Stimulated activated CD4-positive, alpha-beta T cell treated with anti-CD3 and anti-CD28 coated beads, Interleukin-15, amount 100 ng/mL, for 48 hours (primary cell): ENCODE measurements at places on chromosomes 12 and 14.

DNA sequence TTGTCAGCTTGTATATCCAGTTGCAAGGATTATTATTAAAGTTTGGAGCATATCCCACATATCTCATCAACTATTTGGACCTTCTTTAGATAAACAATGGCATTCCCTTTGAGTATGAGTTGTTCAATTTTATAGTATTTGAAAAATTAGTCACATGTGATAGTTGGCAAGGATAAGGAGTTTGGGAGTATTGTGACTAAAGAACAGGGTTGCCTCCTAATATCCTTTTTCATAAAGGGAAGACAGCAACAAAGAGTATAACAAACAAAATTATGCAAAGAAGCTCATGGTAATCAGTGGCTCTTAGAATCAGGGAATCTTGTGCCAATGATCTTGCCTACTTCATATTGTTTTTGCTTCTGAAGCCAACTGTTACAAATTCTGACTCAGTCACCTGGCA, 31.2 kb upstream of the KCNH5 start:
- no peak for DNase-seq

- no peak for DNase-seq
These were observed 1.2 kb downstream of the POU6F1 start for GRCh38 chr12:51216642-51217041.

DNA sequence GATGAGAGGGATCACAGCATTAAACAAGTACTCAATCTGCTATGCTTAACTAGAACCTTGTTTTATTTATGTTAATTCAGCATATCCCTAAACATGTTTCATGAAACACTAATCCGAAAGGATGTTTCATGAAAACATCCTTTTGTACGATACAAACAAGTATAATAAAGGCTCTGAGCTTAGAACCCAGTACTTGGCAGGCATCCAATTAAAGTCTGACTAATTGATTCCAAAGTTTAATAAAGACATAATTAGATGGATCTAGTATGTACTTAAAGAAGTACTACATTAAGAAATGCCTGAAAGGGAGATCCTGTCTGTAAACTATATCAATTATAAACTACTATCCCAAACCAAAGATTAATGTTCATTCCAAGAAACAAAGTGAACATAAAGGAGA, 51.8 kb downstream of the SCAF11 start:
- DNase-seq, result no peak

GRCh38 chr14:34449819-34450541, 12.1 kb downstream of the SPTSSA start:
- DNase-seq, result no peak

DNA sequence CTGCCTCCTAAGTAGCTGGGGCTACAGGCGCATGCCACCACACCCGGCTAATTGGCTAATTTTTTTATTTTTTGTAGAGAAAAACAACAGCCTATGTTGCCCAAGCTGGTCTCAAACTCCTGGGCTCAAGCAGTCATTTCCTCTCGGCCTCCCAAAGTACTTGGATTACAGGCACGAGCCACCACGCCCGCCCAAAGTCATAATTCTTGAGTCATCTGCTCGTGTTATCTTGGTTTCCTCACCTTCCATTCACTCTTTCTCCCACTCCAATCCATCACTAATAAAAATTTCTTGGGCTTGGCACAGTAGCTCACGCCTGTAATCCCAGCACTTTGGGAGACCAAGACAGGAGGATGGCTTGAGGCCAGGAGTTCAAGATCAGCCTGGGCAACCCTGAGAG, 32.0 kb downstream of the ITGA7 start:
- DNase-seq, result no peak

- no peak for DNase-seq
These were observed 19.2 kb downstream of the XRCC3 start for GRCh38 chr14:103696070-103696402.

GRCh38 chr14:65439117-65439516, 26.6 kb downstream of the FUT8 start:
- DNase-seq, result no peak

- DNase-seq, result no peak
These were observed 153.5 kb downstream of the RBM19 start for GRCh38 chr12:113812411-113813228.

DNA sequence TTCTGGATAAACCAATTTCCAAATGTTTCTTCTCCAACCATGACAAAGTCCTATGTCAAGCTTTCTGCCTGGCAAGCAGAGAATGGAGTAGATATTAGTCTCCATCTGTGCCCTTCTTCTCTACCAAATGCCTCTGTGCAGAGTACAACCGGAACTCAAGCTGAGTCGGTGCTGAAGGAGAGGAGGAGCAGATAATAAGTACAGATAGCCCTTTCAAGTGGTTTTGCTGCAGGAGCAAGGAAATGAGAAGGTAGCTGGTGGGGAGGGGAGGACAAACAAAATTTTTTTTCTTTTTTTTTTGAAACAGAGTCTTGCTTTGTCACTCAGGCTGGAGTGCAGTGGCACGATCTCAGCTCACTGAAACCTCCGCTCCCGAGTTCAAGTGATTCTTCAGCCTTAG, 14.2 kb upstream of the HELB start:
- peak; percentile 21 for DNase-seq

DNA sequence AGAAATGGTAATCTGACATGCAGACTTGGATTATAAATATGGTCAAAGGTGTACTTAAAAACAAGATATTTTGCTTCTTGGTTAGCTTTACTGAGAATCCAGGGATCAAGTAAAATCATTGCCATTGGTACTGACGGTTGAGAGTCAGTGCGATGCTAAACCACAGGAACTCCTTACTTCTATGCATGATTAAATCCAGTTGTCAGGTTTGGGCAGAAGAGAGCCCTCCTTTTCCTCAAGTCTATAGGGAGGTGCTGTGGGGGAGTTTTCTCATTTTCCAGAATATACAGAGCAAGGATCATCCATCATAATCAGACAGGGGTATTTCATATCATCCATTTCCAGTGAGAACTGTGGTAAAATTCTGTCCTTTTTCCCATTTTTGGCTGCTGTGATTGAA, 839.1 kb downstream of the NRXN3 start:
- DNase-seq, result no peak

- no peak for DNase-seq
These were observed 162.4 kb upstream of the DAAM1 start for GRCh38 chr14:59026081-59026480.

DNA sequence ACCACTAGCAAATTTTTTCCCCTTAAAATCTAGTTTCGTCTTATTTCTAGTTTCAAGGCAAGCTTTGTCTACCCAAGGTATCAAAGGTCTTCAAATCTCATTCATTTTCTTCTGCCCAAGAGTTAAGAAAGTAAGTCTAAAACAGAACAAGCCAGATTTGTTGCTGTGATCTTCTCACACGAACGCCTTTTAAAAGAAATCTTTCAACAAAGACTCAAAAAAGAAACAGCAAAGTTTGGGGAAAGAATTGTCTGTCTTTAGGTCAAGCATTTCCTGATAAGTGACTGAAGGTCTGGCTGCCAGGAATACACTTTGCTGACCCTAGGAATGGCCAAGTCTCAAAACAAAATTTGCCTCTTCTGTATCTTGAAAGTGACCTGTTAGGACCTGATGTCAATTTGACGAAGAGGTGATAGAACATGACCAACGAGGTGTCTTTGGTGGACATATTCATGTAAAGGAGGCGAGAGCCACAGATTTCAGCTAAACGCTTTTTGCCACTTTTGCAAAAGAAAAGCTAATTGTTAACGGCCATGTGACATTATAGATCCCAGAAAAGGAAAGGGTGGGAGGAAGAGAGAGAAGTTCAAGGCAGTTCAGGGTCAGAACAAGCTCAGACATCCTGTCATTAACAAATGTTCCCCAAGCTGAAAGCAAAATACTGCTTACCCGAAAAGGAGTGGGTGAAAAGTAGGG, 1.7 kb downstream of the CDK17 start:
- no peak for DNase-seq

GRCh38 chr14:64654901-64655300, 49.3 kb upstream of the PLEKHG3 start:
- DNase-seq, result no peak

- no peak for DNase-seq
These were observed 11.4 kb upstream of the ARF6 start for GRCh38 chr14:49881350-49882001.

DNA sequence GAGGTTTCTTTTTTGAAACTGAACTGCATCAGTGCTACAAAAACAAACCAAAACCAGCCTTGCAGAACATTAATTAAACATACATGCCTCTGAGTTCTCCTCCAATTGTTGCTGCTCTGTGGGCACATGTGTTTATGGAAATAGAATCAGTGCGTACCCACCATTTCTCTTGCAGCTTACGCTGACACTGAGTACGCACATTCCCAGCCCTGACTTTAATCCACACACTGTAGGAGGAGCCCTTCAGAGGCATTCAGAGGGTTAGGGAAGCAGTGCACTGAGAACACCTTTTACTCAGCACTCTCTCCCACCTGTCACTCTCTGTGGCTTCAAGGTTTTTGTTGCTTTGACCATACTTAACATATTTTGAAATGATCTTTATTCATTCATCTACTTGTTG, 250.5 kb upstream of the PWP1 start:
- DNase-seq, result no peak

DNA sequence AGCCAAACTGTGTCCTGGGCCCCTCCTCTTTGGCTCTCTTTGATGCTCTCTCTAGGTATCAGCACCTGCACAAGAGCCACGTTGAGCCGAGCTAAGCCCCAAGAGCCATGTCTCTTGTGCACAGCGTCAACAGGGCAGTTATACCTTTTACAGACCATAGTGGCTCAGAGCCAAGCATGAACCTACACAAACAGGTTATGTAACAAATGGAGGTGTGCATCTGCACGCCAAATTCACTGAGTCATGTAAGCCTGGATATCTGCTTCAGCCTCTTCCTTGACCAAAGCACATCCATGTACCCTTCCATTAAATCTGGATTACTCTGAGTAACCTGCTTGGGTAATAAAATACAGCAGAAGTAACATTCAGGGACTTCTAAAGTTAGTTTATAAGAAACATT, 509.7 kb downstream of the NAV3 start:
- DNase-seq, result no peak

GRCh38 chr12:75819512-75819911, 212.1 kb downstream of the PHLDA1 start:
- DNase-seq, result no peak

DNA sequence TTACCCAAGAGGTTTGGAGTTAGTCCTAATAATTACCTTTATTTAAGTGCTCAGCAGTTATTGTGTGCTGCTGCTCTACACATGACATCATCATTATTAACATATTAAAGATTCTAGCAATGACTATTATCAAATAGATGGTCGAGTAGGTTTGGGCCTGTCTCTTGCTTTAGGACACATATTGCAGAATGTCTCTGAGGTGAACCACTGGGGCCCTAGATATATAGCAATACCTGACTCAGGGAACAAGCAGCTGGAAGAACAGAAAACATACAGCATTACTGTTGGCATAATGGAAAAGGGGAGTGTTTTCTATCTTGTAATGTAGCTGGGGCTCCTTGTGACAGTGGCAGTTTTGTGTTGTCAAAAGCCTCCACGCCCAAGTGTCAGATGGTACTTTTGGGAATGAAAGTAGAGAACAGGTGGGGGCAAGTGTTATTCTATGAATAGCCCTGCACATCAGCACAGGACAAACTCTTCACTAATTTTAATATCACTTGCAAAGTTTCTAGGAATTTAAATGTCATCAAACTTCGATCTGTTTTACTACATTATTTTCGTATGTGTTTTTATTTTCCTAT, 54.6 kb downstream of the C12orf56 start:
- DNase-seq, result no peak
